ENCODE measurements at places on chromosomes 4 and X.

DNA sequence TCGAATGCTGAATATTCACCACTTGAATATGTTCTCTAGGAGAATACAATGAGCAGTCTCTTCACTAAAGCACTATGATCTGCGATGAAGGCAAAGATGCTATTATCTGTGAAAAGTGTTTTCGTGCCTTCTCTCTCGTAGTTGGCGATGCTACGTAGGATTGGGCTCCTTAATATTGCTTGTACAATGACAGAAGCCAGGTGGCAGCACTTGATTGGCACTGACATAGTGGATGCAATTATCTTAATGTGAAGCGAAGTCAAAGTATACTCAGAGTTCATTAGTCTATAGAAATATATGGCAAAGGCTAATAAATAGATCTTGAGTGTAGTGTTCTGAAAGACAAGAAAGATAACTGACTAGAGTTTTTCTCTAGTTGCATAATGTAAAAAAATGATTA, 1135.7 kb upstream of the AGA start:
- no peak for DNase-seq

- no peak for DNase-seq
Observed at GRCh38 chr4:34108391-34108790, 2135.9 kb downstream of the ARAP2 start.

DNA sequence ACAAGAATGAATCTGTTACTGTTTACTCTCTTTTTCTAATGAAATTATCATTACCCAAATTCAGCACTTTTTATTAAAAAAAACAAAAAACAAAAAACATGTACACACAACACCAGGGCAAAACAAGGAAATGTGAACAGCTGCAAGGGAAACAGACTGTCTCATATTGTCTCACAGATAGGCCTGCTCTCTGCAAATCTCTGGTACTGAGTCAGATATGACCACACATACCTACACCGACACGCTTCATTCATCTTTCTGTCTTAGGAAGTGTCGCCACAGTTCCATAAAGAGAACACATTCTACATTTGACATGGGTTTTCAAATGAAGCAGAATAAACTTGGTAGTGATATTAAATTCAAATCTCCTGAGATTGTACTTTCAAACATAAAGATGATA, 92.2 kb upstream of the GPR34 start:
- no peak for DNase-seq

GRCh38 chr4:187477224-187477623, 518.3 kb upstream of the ZFP42 start:
- DNase-seq, result no peak

DNA sequence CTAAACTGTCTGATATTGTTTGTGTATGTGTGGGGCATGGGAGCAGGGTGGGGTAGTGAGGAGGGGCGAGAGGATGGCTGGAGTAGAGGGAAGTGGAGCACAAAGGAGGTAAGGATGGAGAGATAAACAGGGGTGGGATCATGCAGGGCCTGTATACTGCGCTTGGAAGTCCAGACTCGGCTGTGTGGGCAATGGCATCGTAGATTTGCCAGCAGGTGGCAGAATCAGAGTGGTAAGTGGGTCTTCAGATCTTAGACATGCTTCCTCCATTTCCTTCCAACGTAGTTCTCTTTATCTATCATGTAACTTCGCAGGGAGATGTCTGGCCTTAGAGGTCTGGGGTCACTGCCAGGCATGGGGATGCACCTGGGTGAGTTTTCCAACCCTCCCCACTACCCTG, 155.5 kb downstream of the PDGFRA start:
- DNase-seq, result no peak
